T1000 (cell line): ENCODE measurements at places on chromosomes 4 and X.

GRCh38 chr4:102400898-102401297, 55.6 kb upstream of the SLC39A8 start:
- DNase-seq = no peak

DNA sequence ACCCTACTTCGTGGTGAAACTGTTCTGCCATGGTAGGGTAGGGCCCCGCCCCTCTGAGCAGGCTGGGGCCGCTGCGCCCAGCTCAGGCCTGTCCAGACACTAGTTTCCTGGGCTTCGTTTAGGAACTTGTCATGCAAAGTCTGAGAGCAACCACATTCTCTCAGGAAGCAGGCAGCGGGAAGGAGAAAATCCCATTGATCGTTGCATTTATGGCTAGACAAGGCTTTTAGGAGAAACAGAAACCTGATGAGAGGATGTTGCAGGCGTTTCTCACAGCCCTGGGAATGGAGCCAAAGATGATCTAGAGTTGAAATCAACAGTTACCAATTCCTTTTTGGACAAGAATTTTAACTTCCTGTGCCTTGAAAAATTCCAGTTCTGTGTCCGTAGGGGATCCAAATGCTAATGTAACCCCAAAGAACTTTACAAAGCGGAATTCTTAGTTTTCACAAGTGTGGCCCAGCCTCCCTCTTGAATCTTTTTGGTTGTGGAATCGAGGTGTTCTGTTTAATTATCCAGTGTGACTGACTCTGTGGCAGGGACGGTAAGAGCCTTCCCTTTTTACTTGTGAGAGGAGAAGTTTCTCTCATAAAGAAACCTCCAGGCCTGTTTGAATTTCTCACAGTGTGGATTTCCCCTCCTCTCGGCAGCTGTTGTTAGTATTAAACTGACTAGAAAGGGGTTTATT, 4.5 kb upstream of the CXCL9 start:
- DNase-seq = no peak

GRCh38 chrX:43978226-43978625, 5.0 kb upstream of the NDP start:
- no peak for DNase-seq

- DNase-seq = peak; percentile 10
Observed at GRCh38 chrX:103533511-103534216, 14.4 kb upstream of the RAB40A start.

GRCh38 chrX:153831429-153832150, 1.2 kb upstream of the PDZD4 start:
- no peak for DNase-seq

DNA sequence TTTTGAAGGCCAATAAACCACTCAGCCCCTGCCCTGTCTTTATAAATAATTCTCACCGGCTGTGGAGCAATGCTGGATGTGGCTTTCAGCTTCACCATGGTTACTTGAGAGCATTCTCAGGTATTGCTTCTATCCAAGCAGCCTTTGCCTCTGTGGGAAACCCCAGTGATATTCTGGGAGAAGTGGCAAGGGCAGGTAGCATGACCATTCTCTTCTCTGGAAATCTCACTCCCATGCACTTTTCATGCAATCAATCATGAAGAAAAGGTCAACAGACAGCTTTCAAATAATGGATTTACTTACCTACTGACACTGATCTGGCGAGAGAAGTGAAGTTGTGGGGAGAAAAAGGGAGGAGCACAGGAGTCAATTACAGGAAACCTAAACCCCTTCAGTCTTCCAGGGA, 49.5 kb downstream of the UNC5C start:
- DNase-seq = no peak

GRCh38 chr4:105674011-105674410, 34.5 kb downstream of the INTS12 start:
- DNase-seq = no peak

DNA sequence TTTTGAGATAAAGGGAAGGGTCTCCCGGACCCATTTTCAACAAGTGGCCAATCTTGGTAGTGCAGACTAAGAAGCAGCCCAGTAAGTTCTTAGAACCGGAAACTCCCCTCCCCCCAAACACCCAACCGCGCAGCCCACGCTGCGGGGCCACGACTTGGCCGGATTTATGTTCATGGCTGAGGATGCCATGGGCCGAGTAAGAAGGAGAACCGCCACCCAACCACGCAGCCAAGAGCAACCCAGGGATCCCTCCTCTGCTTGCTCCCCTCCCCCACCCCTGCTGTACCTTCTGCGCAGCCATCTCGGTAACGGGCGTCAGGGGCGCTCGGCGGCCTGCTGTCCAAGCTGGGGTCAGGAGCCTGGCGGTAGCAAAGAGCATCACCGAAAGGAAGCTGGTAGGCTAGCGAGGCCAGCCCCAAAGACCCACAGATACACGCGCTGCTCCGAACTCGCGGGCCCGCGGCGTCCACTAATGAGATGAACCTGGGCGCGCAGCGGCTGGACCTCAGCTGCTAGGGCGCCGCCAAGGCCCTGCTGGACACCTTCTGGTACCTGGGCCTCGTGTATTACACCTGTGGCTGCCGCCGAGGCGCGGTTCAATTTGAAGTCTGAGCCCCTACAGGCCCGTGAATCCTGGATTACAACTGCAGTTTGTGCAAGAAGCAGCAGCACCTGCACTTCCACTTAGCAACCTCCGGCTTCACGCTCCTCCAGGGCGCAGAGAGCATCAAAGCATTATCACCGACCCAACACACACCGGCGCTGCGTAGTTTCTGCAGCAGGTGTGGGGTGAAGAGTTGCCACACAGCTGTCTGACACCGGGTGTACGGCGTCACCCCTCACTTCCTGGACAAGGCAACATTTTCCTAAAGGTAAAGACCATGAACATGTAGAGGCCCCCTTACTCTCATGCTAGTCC, 63.4 kb downstream of the NUDT10 start:
- DNase-seq = no peak

- peak; percentile 7 for DNase-seq
Observed at GRCh38 chrX:119512146-119512800, 44.0 kb downstream of the SLC25A5 start.

- DNase-seq = no peak
Observed at GRCh38 chr4:93947286-93947685, 118.7 kb downstream of the ATOH1 start.

GRCh38 chr4:105765690-105766407, 57.3 kb downstream of the GSTCD start:
- DNase-seq = peak; percentile 4

DNA sequence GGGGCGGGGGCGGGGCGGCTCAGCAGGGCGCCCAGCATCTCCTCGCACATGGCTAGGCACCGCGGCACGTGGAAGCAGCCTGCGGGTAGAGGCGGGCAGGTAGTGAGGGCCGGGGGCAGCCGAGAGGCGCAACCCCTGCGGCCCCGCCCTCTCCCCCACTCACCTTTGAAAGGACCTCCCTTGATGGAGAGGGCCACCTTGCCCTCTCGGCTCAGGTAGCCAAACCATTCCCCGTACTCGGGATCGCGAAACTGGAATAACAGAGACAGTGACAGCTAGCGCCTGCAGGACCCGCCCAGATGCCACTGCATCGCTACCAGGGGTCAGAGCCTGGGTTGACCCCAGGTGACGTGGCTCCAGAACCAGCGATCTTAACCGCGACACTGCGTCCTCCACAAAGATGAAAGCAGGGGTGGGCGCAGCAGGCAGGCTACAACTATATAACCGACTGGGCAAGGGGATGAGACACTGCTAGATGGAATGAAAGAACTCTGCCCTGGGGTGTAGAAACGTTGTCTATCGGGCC, 552 bp upstream of the NAA10 start:
- DNase-seq = no peak

DNA sequence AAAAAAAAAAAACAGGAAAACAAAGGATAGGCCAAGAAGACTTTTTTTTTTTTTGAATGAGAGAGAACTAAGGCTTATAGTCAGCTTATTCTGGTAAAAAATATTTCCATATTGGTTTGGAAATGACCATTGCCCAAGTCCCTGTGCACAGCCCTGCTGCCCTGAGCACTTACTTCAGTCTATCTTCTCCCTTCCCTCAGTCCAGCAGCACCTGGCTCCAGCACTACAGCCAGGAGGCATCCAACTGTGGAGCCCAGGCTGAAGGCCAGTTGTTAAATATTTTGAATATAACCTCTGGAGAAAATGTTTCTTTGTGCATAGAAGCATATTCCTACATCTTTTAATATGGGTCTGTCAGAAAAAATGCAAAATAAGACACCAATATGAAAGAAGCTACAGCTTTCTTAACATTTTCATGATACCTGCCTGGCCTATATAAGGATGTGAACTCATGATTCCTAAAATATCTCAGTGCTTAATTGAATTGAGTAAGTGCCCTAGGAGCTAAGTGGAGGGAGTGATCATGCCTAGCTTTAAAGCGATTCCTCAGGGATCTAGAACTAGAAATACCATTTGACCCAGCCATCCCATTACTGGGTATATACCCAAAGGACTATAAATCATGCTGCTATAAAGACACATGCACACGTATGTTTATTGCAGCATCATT, 14.4 kb downstream of the LRRC66 start:
- DNase-seq = no peak

DNA sequence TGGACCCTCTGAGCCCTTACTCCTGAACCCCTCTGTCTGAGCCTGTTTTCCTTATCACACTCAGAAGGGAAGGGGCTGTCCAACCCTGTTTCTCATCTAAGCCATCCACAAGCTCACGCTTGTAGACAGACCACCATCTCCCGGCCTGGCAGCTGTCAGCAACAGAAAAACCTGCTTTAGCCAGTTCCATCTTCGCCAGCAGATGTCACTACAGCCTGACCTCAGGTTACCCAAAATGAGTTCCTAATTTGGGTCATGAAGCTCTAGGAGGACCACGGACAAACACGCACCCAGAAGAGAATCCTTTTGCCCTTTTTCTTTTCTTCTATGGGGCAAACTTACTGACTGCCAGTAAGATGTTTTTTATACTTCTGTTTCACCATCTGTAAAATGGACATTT, 445.4 kb downstream of the BCOR start:
- DNase-seq = no peak

- no peak for DNase-seq
Observed at GRCh38 chr4:2767046-2767704, 11.0 kb upstream of the TNIP2 start.

- peak; percentile 19 for DNase-seq
Observed at GRCh38 chr4:68361146-68361589, 11.3 kb upstream of the YTHDC1 start.

DNA sequence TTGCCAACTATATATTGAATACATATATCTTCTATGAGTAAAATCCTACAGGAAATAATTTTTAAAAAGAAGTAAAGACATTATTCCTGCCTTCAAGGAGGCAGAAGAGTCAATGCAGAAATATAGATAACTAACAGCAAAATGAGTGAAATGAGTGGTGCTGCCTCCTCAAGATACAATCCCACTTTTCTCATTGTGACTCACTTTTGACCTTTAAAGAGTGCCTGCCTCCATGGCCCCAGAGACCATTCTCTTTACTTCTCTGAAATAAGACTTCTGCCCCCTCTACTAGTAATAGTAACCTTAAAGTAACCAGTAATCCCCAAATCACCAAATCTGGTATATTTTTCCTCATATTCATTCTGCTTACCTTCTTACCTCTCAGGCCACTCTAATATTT, 15.5 kb downstream of the SLC10A7 start:
- no peak for DNase-seq

DNA sequence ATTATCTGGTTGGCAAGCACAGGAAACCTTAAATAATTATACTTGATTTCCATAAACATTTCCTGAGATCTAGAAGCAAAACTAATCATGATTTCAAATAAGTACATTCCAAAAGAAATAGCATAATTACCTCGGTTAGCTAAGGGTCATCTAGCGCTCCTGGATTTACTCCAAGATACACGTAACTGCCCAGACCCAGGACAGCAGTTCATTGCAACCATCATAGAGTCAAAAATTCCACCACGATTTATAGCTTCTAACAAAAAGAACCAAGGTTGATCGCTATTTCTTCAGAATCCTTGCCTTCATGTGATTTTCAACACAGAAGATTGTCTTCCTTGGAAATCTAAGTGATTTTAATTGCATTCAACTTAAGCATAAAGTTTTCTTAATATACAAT, 1235.5 kb upstream of the TENM3 start:
- no peak for DNase-seq
